ENCODE measurements at places on chromosomes 3 and 15. TPM values are rescaled to one million over a fixed set of nuclear protein-coding genes. Genes with fewer than 3 reads are reported as not detected.
A peak's percentile ranks its signal among the peaks of the same experiment; 100 is the strongest.

IL17RD gene
- polyA plus RNA-seq: 66.6 TPM

ITIH3 gene
- 5.7 TPM for polyA plus RNA-seq

HTD2 gene
- 15.1 TPM for polyA plus RNA-seq

GOLGA6L7 gene
- polyA plus RNA-seq: 1.1 TPM

SLC15A2 gene
- 16.0 TPM for polyA plus RNA-seq

DNA sequence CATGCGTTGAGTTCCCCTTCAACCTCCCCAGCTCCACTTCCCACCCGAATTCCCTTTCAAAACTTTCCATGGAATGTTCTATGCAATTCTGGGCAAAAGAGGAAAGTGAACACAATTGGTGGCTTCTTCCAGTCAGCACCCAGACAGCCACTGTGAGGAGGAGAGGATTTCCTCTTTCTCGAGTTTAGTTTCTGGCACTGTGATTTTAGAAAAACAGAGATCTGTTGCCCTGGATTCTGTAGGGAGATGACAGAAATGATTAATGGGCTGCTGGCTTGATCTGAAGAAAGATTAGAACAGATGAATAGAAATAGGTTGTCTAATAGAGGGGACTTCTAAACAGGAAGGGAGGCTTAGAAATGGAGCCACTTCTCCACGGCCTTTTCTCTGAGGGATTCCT lies 172.0 kb downstream of the MCTP2 start:
- DNase-seq: no peak

DNA sequence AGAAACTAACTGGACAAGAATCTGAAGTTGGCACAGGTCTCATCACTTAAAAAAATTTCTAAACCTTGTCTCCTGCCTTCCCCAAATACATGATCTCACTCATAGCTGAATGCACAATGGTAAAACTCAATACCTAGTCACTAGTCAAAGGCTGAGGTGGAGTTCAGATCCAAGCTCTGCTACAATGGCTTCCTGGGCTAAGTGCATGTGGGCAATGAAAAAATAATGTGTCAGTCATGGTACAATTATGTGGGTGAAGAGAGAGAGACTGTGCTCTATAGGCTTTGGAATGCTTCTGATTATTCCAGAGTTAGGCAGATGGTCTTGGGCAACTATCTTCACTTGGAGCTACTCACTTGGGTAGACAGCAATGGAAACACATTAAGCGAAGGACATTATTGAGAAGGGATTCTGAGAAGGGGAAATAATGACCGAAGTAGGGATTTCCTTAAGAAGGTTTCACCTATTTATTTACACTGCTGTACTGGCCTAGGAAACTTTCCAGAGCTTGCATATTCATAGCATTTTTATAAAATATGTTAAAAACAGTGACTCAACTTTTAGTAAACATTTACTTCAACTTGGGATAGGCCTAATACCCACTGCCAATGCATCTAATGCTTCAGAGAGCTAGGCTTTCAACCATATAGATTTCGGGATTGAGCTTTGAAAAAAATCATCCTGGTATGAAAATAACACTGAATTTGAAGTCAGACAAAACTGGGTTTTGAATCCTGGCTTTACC lies 58.7 kb upstream of the PLXND1 start:
- no peak for DNase-seq

DNA sequence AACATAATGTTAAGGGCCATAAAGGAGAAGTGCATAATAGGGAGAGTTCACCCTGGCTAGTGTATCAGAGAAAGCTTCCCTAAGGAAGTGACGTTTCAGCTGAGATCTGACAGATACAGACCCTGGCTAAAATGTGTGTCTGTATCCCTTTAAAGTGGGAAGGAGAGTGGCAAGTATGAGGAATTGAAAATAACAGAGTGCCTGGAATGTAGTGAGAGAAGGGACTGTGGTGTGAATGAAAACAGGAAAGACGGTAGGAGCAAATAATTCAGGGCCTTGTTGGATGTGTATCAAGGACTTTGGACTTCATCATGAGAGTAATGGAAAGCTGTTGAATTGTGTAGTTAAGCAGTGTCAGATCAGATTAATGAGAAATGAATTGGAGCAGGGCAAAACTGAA lies 30.5 kb downstream of the NEO1 start:
- no peak for DNase-seq

DNA sequence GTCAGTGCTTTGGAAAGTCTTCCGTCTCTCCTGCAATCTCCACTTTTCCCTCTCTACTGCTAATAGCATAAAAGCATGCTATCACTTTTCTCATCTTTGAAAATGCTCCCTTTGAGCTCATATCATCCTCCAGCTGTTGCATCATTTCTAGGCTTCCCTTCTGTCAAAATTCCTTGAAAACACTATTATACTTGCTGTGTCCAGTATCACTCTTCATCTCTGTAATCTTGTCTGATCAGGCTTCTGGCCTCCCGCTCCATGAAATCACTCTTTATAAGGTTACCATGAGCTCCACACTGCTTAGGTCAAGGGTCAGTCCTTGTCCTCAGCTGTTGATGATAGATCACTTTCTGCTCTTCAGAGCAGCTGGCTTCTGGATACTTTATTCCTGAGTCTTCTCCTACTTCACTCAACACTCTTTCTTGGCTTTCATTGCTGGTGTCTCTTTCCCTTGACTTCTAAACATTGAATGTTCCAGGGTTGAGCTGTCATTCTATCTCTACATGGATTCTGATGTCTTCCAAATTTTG lies 50.9 kb upstream of the SPTSSB start:
- no peak for DNase-seq

- DNase-seq: no peak
Observed at GRCh38 chr3:171257251-171258203, 202.7 kb downstream of the TNIK start.

DNA sequence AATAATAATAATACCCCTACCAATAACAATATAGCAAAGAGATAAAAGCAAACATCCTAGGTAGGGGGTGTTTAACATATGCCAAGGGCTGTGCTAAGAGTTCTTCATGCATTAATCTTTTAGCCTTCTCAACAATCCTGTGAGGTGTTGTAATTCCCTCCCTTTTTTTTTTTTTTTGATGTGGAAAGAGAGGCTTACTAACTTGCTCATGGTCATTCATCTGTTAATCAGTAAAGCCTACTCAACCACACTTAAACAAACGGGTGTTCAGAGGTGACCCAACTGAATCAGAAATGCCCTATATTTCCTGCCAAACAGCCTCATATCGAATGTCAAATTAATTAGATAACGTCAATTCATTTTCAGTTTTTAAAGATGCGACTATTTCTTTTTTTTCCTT lies 232.1 kb downstream of the CTNNB1 start:
- no peak for DNase-seq

- DNase-seq: peak; percentile 92
Observed at GRCh38 chr3:125916376-125916978, 52.5 kb upstream of the ROPN1B start.

DNA sequence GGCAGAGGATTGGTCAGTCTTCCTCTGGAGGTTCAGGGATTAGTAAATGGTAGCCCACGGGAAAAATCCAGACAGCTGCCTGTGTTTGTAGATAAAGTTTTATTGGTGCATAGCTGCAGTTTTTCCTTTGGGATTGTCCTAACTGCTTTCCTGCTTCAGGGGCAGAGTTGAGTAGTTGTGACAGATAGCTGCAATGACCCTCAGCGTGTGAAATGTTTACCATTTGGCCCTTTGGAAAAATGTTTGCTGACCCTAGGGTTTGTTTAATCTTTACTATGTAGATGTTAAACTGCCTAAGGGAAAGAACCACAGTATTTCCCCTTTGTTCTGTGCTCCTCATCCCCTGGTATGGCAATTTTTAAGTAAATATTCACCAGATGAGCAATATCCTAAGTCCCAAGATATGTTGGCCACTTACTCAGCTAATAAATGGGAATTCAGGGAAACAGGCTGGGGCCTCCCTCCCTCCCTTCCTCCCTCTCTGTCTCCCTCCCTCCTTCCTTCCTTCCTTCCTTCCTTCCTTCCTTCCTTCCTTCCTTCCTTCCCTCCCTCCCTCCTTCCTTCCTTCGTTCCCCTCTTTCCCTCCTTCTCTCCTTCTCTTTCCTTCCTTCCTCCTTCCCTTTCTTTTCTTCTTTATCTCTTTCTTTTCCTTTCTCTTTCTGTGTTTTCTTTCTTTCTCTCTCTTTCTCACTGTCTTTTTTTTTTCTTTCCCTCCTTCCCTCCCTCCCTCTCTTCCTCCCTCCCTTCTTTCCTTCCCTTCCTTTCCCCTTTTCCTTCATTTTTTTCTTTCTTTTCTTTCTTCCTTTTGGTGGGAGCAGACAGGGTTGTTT lies 234.6 kb upstream of the BHLHE40 start:
- DNase-seq: no peak

GRCh38 chr15:91116113-91117067 lies 16.3 kb downstream of the SV2B start:
- no peak for DNase-seq

DNA sequence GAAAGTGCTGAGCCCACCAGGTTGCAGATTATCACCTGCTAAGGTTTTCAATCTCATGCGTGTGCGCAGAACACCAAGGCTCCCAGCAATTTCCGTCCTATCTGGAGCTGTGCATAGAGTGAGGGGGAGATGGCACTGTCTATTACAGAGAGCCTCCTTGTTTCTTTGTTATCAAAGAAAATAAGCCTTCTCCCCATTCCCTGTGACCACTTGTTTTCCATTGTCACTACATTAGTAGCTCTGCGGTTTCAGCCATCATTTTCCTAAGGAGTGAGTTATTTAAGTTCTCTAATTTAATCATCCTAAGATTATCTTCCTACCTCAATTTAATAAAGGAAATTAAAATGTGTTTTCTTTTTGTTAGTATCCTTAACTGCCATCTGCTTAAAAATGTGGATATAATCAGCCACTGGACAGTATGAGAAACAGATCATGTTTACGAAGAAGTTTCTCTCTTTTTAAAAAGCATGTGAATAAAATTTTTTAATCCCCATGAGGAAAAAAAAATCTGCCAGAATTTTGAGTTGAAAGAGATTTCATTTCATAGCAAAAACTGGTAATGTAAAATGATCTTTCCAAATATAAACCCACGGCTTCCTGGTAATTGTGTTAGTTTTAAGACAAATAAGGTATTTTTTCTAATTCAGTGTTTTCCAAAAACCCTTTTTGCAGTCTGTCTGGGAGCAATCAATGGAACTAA lies 172.3 kb upstream of the UBE2E1 start:
- no peak for DNase-seq

DNA sequence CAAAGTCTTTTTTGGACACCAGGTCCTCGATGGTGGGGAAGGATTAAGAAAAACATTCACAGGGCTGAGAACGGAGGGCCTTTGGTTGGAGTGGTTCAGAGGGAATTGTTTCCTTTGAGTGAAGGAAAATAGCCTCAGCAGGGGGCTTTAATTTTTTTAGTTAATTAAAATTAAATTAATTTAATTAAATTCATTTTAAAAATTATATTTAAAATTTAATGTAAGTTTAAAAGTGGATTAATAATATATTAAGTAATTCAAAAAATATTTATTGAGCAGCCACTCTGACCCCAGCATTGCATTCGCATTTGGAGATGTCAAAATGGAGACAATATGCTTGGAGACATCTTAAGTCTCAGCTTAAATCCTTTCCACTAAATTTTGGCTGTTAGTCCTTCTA lies 136.7 kb downstream of the KCNH8 start:
- no peak for DNase-seq

DNA sequence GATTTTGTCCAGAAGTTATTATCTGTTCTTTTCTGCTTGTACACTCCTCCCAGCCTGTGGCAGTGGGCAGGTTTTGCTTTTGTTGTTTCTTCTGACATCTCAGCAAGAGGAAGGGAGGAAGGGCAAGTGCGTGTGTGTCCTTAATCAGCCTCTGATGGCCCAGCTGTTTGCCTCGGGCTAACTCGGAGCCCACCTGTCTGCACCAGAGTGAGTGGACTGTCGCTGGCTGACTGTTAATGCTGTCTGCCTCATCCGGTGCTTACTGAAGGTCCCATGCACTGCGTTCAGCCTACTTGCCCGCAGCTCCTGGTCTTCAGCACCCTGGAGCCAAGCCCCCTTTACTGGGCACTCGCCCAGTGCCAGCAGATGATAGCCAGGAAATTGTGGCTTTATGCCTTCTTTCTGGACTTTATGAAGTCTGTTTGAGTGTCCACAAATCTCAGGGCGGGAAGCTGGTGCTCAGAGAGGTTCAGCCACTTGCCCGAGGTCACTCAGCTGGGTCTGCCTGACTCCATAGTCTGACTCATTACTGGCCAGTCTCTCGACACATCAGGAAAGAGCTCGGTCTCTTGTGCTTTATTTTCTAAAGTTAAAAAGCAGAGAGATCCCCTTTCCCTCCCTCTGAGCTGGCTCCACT lies 89.5 kb downstream of the CHRNA7 start:
- no peak for DNase-seq

GRCh38 chr15:69031013-69032001 lies 16.8 kb downstream of the NOX5 start:
- DNase-seq: peak; percentile 42

DNA sequence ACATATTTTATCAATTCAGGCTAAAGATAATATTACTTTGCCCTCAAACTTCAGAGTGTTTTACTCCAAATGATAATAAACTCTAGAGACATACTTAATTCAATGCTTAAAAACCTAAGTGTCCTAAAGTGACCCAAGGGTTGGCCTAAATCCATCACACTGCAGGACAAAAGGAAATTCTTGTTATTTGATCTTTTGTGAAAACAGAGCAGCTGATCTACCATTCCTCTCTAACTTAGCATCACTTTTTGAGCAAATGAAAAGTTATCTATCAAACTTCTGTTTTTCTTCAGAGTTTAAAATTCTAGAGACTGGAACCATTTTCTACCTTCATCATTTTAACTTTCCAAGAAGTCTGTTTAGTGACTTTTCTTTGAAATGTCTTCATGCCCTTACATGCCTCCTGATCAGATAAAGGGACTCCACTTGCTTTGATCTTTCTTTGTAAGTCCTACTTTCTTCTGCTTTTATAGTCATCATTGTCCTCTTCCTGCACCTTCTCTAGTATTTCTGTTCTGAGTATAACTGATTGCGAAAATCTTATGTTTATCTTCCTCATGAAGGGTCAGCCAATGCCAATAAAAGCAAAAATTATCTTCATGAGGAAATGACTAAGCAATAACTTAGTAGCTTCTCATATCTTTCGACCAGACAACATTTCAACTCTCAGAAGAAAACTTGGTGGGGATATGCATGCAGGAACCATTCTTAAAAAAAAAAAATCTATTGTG lies 378.7 kb upstream of the TGFBR2 start:
- no peak for DNase-seq

- peak; percentile 26 for DNase-seq
Observed at GRCh38 chr3:66076861-66077470, 38.2 kb upstream of the MAGI1 start.

GRCh38 chr3:138914870-138915502 lies 32.0 kb downstream of the FOXL2 start:
- DNase-seq: no peak
